ENCODE measurements at places on chromosomes 5 and 9.
A peak's percentile ranks its signal among the peaks of the same experiment; 100 is the strongest.

DNA sequence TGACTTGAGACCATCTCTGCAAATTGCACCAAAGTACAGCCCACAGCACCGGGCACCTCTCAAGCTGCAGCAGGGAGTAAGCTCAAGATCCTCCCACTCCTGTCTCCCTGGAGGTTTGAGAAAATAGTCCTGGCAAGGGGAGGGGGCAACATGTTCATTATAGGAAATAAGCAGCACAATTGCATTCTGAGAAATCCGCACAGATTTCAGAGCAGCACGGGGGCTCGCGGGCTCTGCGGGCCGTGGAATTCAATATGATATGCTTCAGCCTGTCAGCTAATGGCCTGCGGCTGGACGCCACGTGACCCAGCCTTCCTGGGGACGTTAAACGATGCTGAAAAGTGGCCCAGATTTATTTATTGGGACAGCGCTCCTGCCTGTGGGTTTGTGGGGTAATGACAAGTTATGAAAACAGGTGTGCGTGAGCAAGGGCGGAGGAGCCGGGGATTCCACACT, 156.4 kb downstream of the DAB2IP start:
- DNase-seq = no peak

GRCh38 chr9:130128251-130128650, 44.0 kb upstream of the NCS1 start:
- no peak for DNase-seq

DNA sequence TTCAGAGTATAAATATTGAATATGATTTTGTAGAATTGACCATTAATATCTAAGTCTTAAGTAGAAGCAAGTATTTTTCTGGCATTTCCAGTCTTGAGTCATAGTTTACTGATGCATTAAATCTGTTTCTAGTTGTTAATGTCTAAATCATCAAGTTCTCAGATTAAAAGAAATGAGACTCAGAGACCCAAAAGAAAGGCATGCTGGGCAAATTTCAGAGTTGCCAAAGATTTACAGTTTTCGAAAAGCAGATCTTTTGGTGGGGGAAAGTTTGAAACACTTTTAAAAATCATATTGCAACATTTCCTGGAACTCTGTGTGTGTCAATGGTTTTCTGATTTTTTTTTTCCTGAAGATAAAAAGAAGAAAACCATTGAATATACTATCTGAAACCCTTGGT, 60.9 kb downstream of the ANKRD55 start:
- DNase-seq = no peak

GRCh38 chr5:79857714-79858409, 133.2 kb downstream of the MTX3 start:
- DNase-seq = peak; percentile 42

DNA sequence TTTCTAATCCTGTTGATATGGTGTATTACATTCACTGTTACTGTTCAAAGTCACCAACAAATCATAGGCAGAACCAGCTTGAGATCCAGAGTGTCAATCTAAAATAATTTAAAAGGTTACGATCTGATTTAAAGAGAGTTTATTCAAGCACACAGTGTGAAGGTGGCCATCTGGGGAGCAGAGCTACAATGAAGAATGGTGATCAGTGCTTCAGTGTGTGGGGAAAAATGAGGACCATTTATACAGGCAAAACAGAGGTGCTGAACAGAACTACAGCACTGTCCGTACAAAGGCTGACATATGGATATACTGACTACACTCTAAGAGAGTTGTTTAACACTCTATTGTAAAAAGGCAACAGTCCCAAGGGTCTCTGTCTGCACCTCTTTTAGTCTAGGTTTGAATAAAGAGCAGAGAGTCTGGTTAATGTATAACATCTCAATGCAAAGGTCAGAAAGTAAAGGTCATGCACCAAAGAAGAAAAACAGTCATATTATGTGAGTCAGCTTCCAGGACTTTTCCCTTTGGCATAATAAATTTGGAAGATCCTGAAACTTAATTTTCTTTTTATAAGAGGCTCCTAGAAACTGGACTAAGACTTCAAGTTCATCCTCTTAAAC, 29.7 kb upstream of the TDRD7 start:
- no peak for DNase-seq

Data from SHP77 (cell line).